HFFc6 (cell line): ENCODE measurements at places on chromosomes 12 and 14.

- no peak for DNase-seq
Observed at GRCh38 chr12:121668750-121669520, 519 bp downstream of the MORN3 start.

DNA sequence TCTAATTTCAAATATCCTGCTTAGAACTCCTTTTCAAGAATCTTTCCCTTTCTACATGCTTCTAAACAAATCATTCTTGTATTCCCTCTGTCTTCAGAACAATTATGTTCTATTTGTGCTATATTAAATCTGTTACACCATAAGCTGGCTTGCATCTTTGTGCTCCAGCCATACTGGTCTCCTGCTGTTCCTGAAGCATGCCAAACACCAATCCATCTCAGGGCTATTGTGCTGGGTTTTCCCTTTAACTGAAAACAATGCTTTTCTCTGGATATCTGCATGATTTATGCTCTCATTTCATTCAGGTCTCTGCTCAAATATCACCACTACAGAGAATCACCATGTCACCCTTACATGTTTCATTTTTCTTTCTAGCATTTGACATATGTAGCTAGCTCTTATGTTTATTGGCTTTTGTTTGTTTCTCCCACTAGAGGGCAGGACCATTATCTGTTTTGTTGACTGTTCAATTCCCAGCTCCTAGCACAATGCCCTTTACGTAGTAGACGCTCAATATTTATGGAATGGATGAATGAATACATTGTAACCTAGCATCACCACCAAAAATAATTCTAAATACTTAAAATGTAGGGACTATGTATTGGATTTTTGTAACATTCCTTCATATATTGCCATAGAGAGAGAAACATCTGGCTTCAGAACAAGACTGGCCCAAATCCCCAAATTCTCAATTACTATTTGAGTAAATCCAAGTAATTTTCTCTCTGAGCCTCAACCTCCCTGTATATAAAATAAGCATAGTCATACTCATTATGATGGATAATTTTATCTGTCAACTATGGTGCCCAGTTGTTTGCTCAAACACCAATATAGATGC, 302.0 kb upstream of the SYT1 start:
- peak; percentile 30 for DNase-seq

GRCh38 chr14:23123419-23123818, 4.4 kb upstream of the CEBPE start:
- DNase-seq = no peak

GRCh38 chr12:16604596-16605252, 1.2 kb downstream of the LMO3 start:
- no peak for DNase-seq

- DNase-seq = no peak
Observed at GRCh38 chr12:15670756-15671155, 118.4 kb downstream of the EPS8 start.

DNA sequence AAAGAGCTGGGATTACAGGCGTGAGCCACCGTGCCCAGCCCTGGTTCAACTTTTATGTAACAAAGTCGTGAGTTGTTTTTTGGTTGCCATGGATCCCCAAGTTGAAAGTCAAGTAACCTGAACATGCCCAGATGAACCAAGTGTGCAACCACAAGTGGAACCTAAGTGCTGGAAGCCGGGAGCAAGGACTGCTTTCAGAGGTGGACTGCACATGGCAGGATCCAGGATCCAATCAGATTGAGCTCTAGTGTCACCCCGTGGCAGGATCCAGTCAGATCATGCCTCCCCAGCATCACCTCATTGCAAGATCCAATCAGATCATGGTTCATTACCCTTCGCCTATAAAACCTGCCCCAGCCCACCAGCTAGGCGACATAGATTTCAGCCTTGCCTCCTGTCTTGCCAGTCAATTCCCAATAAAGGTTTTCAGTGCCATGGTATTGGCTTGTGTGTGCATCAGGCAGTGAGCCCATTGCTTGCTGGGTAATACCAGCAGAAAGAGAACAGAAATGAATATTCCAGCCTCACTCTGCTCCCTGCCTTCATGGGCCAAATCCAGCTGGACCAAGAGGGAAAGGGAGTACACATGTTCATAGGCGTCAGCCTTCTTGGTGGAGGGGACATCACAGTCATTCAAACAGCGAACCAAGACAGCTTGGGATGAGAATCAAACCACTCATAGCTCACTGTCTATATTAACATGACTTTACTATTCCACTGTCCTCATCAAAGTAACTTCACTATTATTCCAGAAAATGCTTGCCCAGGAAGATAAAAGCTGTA, 43.6 kb upstream of the VASH1 start:
- DNase-seq = no peak

DNA sequence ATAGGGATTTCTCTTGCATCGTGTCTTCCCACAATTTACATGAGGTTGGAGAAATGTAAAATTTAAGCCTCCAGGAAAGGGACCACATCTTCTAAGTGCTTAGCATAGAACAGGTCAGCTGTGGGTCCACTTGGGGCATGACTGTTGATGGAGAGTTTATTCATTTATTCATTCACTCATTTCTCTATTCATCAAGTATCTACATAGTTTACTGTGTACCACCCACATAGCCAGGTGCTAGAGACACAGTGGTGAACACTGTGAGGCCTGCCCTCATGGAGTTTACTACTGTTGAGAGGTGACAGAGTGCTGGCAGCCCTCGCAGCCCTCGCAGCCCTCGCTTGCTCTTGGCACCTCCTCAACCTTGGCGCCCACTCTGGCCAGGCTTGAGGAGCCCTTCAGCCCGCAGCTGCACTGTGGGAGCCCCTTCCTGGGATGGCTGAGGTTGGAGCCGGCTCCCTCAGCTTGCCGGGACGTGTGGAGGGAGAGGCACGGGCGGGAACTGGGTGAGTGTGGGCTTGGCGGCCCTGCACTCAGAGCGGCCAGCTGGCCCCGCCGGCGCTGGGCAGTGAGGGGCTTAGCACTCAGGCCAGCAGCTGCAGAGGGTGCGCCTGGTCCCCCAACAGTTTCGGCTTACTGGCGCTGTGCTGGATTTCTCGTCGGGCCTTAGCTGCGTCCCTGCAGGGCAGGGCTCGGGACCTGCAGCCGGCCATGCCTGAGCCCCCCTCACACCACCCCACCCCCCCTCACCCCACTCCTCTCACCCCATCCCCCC, 1.7 kb upstream of the JPH4 start:
- DNase-seq = no peak

DNA sequence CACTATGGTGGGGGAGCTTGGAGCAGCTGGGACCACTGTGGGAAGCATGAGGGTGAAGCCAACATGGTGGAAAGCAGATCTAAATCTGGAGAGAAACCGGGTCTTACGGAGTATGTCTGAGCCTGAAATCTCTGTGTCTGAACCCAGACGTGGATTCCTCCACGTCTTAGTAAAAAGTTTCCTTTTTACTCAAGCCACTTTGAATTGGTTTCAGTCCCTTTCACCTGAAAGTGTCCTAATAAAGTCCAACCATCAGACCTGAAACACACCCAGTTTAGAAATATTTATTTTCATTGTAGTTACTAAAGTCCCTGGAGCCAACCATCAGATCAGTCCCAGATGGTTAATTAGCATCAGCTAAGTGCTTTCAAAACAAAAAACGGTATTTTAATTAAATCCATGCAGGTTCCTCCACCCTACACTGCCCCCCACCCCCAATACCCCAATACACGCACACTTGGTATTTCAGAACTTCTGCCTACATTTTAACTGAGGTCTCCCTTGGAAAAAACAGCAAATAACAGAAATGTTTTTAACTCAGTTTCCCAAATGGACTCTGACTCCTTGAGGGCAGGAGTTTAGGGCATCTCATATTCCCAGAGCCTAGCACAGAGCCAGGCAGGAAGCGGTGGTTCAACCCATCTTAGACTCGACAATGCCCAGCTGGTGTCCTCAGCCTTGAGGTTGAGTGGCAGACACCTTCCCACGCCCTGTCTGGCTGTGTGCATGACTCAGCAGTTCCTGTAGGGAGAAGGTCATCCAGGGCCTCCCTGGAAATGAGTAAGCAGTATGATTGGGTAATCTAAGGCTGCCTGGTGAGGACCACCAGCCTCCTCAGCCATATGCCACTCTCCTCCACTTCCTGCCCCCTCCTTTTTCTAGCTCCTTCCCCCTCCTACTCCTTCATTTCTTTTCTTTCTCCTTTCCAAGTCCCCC, 175.8 kb downstream of the TTC8 start:
- peak; percentile 92 for DNase-seq

DNA sequence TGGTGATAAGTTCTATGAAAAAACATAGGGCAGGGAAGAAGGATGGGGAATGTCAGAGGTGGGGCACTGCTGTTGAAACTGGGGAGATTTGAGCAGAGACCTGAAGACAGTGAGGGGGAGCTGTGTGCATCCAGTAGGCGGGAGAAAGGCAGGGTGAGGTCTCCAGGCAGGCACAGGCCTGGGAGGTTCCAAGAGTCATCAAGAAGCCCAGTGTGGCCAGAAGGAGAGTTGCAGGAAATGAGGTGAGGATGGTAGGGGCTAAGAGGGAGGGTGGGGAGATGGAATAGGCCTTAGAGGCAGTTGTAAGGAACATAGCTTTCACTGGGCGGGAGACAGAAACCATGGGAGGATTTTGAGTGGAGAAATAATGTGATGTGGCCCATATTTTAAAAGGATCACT, 341.8 kb downstream of the GLT1D1 start:
- DNase-seq = no peak

DNA sequence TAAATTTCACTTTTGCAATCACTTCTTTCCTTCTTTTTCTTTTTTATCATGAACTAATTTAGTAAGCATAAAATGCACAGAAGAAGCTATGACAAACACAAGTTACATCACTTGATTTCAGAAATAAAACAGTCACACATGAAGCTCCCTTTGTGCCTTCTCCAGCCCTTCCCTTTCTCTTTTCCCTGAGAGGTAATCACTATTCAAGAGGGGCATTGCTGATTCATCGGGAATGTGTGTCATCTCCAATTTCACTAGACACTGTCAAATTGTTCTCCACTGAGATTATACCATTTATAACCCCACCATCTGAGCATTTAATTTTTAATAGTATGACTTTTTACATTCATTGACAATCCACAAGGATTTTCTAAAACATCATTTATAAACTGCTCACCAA, 91.6 kb upstream of the PTPRQ start:
- no peak for DNase-seq

GRCh38 chr14:103008126-103008525, 49.2 kb downstream of the CDC42BPB start:
- DNase-seq = no peak

- DNase-seq = no peak
Observed at GRCh38 chr12:31752450-31752849, 23.6 kb upstream of the AMN1 start.

DNA sequence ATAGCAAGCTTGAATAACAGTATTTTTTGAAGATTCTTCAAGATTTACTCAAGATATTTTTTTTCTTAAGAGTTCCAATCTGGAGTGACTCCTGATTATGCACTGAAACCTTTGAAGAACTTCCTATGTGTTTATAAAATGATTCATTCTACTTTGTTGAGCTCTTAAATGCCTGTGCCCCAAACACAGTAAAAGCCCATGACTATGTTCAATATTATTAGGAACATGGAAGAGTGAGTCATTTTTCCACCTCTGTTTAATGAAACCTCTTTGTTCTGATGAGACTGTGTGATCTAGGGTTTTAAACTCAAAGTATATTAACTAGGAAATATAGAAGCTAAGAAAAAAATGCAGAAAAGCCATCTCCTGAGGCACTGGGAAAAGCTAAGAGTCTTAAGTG, 415.0 kb upstream of the FBXO33 start:
- DNase-seq = no peak

DNA sequence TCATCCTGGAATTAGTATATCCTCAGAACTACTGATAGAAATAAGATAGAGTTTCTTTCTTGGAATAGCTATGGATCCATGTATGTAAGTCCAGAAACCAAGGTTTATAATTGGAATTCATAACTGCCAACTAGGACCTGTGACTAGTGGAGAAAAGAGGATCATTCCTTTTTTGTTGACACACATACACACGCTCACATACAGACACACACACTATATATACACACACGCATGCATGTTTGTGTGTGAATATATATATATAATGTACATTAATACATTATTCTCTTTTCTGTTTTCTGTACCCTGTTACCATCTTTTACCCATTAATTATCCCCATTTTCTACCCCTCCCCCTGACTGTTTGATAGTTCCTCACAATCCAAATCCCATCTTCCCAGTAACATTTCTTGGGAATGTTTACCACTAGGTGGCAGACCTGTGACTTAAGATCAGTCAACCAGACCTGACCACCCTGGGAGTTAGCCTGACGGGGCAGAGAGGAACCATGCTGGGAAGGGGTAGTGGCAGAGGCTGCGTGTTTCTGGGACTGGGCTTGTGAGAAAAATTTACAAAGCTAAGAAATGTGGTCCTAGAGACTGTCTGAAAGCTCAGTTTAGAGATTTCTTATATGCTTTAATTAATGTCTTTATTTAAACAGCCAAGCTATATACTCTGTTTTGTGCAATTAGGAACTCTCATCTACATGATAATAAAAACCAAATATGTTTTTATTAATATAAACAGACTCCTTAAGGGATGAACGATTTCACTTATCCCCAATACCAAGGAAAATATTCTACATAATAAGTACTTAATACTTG, 308.0 kb downstream of the PPFIA2 start:
- DNase-seq = peak; percentile 9

- no peak for DNase-seq
Observed at GRCh38 chr12:132033627-132034026, 83.9 kb downstream of the EP400 start.

DNA sequence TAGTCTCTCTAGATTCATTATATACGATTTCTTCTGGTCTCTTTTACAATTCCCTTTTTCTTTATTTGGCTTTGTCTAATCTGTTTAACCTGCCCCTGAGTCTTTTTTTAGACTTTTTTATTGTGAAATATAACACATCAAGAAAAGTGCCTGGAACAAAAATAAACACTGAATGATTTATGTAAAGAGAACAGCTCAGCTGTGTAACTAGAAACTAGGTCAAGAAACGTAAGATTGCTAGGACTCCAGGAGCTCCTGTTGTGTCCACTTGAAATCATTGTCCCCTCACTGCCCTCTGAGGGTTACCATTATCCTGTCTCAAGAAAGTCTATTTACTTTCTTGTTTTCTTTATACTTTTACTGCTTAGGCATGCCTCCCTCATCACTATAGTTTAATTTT, 23.1 kb downstream of the EXD2 start:
- DNase-seq = no peak

GRCh38 chr12:123058980-123059379, 78.5 kb downstream of the ARL6IP4 start:
- DNase-seq = no peak

GRCh38 chr12:22978962-22979361, 354.0 kb downstream of the ETNK1 start:
- DNase-seq = peak; percentile 88

DNA sequence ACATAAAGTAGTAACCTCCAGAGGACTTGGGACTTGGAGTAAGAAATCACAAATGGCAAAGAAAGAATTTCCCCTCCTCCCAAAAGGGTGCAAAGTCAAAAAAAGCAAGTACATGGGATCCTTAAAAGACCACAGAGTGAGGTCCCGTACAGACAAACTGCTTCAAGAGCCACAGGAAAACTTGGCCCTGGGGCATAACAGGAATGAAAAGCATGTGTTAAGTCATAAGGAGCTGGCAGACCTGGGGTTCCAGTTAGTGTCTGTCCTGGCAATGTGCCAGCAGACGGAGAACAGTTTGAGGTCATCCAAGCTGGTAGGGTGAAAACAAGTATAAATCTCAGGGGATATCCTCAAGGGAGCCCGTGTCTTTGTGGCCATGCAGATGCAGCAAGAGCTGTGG, 73.2 kb downstream of the HSD17B6 start:
- DNase-seq = peak; percentile 70
